NCI-H2171 treated with DMSO at 0.1 percent for 48 hours (cell line): ENCODE measurements at places on chromosomes 2 and 18.

DNA sequence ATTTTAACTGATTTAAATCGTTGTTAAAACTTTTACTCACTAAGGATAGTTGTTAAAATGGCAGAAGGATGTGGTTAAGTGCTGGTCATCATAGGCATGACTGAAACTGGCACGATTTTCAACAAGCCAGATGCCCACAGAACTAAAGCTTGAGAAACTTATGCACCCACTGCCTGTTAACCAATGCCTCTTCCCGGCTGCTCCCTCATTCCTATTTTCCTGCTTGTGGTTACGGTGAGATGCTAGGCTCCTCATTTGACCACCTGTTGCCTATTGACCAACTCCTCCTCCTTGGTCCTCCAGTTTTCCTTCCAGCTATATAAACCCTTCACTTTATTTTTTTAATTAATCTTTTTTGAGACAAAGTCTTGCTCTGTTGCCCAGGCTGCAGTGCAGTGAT lies 238.7 kb downstream of the TFCP2L1 start:
- no peak for DNase-seq

GRCh38 chr2:18339326-18339725 lies 221.1 kb downstream of the RDH14 start:
- DNase-seq, result no peak

DNA sequence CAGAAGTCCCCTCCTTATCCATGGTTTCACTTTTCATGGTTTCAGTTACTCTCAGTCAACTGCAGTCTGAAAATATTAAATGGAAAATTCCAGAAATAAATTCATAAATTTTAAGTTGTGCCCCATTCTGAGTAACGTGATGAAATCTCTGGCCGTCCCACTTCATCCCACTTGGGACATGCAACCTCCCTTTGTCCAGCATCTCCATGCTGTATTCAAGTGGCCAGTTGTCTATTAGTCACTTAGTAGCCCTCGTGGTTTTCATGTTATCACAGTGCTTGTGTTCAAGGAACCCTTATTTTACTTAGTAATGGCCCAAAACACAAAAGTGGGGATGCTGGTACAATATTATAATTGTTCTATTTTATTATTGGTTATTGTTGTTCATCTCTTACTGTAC lies 18.0 kb upstream of the DAPL1 start:
- DNase-seq, result no peak

GRCh38 chr2:1653956-1654695 lies 90.2 kb downstream of the PXDN start:
- DNase-seq, result no peak

DNA sequence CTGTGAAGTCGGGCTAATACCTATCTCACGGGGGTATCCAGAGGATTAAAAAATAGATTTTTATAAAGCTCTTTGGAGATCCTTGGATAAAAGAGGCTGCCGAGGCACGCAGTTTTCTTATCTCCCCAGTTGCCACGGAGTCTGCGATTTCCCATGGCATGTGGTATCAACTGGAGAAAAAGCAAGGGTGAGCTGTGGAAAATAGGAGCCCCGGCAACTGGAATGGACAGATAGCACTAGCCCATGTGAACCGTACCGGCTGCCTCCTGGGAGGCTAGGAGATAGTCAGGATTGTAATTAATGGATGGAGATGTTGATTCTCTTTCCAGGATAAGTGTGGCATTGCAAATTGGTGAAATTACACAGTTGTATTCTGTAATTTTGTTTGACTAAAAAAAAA lies 407.6 kb upstream of the KCNH7 start:
- no peak for DNase-seq

GRCh38 chr2:84373391-84373790 lies 85.7 kb downstream of the SUCLG1 start:
- DNase-seq, result no peak

- no peak for DNase-seq
Observed at GRCh38 chr2:217293607-217294006, 433.7 kb upstream of the TNP1 start.

GRCh38 chr2:220051716-220052115 lies 424.3 kb downstream of the SLC4A3 start:
- no peak for DNase-seq

DNA sequence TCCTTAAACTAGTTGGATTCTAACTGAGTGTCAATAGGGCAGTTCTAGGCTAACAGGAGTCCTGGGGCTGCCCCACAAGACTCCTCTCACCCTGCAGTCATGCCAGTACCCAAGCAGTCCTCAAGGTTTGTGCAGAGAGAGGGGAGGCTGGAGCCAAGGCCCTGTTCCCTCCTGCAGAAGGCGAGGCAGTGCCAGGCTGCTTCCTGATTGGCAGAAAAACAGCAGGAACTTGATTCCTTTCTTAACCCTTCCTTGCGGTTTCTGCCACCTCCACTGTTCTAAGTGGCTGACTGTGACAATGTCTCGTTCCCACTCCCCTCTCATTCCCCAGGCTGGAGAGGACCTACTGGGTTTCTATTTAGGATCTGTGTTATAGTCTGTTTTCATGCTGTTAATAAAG lies 75.3 kb downstream of the LPIN1 start:
- no peak for DNase-seq

DNA sequence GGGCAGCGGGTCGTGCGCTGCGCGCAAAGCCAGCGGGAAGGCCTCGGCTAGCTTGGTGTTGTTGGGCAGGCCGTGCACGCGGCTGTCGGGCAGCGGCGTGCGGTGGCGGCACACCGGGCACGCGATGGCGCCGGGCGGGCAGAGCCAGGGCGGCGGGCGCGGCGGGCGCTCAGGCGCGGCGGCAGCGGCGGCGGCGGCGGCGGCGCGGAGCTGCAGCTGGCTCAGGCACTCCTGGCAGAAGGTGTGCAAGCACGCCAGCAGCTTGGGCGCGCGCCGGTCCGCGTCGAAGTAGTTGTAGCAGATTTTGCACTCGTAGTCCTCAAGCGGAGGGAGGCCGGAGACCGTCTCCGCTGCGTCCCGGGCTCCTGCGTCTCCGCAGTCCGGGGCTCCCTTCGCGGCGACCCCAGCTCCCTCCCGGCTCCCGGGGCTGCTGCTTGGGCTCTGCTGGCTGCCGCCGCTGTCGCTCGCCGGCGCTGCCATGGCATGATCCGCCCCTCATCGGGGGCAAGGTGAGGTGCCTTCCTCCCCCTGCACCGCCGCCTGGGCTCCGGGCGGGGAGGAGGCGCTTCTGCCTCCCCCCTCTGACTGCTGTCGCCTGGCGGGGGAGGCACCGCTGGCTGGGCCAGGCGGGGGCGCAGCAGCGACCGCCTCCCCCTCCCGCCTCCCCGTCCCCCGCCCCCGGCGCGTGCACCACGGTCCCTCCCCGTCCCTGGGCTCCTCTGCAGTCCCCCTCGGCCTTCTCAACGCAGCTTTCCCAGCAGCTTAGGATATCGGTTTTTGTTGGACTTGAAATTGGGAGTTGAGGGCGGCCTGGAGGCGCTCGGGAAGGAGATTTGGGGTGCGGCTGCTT lies 21.0 kb upstream of the PAX3 start:
- DNase-seq, result peak; percentile 59

GRCh38 chr18:47727409-47727808 lies 203.1 kb downstream of the SMAD2 start:
- DNase-seq, result no peak

DNA sequence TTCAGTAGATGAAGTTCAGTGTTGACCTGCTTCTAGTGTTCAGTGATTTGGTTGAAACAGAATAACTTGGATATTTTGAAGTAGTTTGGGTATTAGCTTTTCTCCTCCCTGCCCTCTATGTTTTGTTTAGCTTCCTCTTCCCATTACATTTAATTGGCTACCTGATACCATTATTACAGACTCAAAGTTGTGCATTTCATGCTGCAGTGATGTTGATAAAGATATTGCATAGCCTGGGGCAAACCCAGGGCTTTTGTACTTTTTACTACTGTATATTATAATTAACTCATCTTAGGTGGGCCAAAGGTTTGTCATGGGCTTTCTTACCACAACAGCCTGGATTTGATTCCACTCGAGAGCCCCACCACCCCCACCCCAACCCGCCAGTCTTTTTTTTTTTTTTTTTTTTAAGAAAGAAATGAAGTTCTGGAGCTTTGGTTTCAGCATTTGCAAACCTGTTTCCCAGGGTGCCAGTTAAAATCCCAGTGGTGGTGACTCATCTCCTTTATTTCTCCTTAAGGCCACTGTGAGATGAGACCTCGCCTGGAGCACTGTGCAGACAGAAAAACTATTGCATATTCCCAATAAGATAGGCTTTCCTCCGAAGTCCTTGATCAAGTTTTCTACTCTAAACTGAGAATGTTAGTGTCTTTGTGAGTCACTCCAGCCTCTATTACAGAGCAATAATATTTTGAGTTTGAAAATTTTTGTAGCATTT lies 393.7 kb upstream of the FANCL start:
- DNase-seq, result peak; percentile 20
